AG04449 (cell line): ENCODE measurements at places on chromosomes 1 and 21.

DNA sequence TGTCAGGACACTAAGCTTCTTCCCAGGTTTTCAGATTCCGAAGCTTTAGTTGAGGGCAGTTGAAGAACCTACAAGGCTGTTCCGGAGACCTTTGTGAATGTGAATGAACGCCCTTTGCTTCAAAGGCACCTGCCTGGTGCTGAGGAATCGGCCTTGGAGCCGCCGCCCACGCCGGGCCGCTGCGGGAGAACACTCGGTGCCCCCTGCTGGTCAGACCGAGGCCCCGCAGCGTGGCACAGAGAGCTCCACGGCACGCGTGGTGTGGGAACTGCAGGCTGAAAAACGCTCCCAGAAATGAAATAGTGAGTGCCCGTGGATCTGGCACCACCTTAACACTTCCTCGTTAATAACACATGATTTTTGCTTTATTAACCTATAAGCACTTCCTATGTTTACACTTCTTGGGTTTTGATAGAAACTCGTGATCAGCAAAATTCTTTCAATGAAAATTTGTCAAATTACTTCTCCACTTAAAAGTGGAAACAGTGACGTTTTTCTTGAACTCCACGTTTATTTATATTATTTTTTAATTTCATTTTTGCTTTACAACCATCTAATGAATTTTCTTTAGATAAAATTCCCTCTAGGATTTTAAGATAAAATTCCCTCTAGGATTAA, 460.6 kb downstream of the DSCAM start:
- no peak for DNase-seq

DNA sequence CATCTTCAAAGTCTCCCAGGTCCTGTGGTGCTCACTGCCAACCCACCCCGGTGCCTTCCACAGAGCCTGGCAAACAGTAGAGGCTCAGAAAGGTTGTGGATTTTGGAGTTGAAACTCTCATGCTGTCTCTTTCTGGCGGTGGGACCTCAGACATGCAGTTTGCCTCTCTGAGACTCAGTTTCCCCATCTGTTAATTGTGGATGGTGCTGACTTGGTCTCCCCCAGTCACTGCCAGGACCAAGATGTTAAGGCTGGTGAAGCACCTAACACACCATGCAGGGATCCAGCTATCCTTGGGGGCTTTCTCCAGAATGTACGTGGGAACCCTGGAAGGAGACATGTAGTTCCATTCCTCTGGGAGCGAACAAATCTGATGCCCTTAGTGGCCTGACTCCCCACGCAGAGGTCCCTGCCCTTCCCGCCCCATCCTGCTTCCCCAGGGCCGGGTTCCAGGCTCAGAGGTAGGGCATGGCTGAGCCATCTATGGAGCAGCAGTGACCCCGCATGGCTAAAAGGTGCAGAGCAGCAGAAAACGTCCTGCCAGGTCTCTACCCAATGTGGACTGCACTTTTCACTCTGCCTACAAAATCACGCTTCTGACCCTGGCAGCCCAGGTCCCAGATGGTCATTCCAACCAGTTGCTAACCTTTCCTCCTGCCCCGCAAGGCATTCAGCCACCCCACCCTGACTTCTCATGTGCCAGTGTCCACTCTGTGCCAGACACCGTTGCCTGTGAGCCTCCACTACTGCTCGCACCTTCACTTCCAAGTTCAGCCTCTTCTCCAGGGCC, 9.2 kb upstream of the TTC22 start:
- no peak for DNase-seq

DNA sequence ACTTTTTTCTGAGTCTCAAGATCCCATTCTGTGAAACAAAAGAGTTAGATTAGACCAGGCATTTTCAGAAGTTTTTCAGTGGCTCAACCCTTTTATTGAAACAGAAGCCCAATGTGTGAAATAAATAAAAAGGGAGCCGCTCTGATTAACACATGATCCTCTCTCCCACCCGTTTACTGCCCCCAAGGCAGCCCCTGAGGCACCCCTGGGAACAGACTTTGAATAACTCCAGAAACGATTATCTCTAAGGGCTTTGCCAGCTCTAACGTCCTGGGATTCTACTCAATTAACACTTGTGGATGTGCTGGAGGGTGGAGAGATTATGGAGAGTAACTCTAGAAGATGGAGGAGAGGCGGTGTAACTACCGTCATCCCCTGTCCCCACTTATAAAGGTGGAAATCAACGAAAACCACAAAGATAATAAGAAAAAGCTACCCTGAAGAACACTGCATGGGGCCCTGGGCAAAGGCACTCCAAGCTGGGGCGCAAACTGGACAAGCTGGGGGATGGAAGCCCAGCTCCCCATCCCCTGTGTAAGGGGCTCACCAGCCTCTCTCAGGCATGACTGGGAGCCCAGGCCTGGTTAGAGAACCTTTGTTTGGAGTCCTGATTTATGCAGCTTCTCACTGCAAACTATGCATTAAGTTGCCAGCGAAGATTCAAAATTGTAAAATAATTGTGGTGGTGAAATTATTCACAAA, 39.0 kb upstream of the GRIK3 start:
- no peak for DNase-seq

DNA sequence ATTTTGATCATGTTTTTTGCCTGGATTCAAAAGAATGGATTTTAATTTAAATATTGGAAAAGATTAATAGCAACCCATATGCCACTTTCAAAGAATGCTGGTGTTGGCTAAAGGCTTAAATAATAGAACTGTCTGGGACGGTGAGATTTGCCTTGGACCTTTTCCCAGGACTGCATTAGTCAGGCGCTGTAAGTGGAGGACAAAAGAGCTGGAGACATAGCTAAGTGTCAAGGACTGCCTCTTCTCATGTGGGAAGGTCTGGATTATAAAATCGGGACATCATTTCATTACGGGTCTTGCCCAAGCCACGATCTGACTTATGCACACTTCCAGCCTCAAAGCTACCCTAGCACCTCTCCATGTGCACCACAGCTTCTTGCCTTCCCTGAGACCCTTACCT, 458.5 kb upstream of the DEPDC1 start:
- no peak for DNase-seq

DNA sequence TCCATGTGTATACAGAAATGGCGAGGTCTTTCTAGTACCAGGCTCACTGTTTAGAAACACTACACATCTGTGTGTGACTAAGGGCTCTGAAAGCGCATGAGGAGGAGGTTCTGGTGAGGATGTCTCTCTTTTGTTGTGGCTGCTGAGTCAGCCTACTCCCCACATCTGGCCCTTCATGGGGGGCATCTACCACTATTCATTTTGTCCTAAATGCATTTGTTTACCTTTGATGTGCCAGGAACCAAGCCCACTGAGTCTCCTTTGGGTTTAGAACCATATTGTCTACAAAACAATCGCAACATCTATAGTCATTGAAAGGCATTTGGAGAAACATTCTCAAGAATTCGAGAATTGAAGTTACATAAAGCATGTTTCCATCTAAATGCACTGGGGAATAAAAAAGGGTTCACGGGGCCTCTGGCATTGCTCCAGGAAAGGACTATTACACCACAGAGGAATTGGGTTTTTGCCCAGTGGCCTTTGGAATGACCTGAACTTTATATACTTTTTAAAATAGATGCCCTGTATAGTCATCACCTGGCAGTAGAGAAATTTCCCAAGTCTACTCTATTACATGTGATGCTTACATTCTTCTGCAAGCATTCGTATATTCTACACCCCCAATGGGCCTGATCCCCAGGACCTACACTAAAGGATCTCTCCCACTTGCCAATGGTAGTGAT, 35.1 kb upstream of the ADORA3 start:
- DNase-seq, result peak; percentile 54

GRCh38 chr21:42688841-42689371, 35.5 kb downstream of the PDE9A start:
- no peak for DNase-seq

DNA sequence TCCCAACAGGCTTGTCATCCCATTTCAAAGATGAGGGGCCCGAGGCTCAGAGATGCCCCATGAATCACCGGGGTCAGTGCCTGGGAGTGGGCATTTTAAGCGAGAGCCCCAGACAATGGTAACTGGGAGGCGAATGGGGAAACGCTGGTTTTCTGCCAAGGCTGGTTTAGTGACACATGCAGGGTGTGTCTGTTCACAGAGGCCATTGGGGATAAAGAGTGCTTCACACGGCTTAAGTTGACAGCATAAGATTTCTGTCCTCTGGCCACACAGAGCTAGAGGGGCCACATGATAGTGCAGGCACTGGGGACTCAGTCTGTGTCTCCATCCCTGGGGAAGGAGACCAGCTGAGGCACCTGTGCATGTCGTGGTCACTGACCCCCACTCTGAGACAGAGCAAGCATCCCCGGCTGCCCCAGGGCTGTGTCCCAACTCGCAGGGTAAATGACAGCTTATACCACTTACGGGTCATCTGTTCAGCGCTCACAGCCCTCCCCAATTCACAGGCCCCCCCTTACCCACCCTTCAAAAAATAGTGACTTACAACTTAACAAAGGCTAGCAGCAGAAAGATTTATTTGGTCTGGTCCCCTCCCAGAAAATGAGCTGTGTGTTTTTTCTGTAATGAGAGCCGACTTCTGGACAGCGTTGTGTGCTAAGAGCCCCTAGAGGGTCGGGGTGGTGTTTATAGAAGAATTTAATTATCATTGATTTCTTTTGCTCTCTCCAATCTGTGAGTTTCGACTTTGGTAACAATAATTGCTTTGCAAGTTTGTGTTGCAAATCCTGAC, 34.9 kb upstream of the ARHGEF16 start:
- DNase-seq, result no peak

- no peak for DNase-seq
Observed at GRCh38 chr1:104406728-104407127, 657.0 kb downstream of the AMY1C start.

DNA sequence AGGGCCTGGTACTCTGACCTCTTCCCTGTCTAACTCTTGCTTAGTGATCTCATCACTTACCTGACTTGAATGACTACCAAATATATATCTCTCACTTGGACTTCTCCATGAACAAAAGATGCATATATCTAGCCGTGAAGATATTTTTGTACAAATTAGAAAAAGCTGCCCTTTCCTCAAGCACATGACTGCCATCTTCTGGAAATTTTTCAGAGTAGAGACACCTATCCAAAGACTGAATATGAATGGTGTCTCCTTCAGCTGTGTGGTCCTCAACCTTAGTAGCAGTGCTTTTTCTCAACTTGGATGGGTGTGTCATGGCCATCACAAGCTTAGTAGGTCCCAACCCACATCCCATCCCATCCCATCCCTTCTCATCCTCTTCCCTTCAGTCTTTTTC, 142.3 kb downstream of the DNM3 start:
- DNase-seq, result no peak

- no peak for DNase-seq
Observed at GRCh38 chr1:210234329-210234757, 1.7 kb downstream of the SERTAD4 start.

DNA sequence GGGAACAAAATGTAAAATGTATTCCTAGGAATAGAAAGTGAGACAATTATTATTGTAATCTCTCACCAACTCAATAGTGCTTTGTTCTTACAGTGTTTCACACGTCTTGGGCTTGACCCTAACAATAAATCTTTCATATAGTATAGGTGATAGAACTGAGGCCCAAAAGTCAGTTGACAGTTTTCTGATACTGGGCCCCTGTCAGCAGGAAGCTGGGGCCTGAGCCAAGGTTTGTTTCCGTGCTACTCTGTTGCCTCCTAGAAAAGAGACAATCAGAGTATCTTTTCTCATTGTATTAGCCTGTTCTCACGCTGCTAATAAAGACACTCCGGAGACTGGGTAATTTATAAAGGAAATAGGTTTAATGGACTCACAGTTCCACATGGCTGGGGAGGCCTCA, 5.0 kb downstream of the RRP1B start:
- no peak for DNase-seq

DNA sequence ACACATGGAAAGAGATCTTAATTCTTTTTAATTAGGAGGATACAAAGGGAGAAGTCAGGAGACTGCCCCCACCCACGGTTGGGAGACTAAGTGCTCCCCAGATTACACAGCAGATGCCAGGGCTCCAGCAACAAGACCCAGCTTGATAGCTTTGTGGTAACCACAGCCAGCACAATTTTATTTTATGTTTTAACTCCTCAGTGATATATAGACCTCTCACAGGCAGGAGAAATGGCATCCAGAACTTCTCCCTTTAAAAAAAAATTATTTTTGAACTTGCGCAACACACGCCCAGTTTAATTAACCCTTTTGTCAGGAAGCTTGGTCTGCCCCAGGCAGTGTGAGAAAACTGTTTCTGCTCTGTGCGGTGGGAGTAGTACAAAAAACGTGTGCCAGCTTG, 62.6 kb upstream of the ACOT11 start:
- DNase-seq, result no peak

DNA sequence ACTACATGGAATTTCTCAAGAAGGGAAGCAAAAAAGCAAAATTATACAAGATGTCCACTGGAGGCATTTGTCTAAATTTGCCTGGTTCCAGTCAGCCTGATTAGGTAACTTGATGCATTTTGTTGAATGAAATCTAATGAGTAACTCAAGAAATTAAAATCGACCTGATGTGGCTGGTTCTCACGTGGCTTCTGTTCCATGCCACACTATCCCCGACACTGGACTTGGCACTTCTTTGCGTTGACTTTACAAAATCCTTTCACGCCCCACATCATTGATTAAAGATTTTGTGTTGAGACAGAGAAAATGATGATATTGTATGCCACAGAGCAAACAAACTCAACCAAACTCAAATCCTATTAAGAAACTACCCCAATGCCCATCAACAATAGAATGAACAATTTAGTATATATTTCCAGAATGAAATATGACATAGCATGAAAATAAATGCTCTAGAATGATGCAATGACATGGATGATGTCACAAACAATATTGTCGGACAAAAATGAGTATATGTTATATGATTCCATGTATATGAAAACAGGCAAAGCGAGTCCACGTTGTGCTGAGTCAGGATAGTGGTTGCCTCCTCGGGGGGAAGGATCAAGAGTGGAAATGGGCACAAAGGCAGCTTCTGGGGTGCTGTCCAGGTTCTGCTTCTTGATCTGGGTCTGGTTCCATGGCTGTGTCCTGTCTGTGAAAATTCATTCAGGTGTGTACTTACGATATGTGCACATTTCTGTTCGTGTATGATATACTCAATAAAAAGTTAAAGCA, 12.9 kb upstream of the HMGCS2 start:
- DNase-seq, result no peak

GRCh38 chr1:196381544-196381943, 226.7 kb downstream of the KCNT2 start:
- DNase-seq, result no peak

- no peak for DNase-seq
Observed at GRCh38 chr1:24149866-24150233, 6.9 kb upstream of the IL22RA1 start.

DNA sequence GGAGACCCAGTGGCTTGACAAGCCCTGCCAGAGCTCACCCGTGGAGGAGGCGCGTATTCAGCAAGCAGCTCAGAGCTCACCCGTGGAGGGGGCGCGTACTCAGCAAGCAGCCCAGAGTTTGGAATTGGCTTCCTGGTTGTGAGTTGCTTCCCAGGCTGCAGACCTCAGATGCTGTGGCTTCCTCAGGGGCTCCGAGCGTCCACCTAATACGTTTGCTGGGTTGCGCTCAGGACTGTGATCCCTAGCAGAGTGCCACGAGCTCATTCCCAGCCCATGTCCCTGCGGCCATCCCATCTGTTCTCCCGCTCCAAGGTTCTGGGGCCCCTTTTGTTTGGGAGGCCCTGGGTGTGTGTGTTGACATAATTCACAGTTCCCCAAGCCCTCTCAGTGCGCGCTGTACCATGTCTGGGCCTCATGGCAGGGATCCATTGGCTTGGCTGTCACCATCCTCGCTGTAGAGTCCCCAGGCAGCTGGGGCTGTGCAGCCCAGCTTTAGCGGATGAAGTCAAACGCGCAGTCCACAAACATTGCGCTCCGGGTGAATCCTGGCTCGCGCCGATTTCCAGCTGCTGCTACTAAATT, 3.6 kb downstream of the AJAP1 start:
- no peak for DNase-seq
